ENCODE measurements at places on chromosomes 1 and 21.

DNA sequence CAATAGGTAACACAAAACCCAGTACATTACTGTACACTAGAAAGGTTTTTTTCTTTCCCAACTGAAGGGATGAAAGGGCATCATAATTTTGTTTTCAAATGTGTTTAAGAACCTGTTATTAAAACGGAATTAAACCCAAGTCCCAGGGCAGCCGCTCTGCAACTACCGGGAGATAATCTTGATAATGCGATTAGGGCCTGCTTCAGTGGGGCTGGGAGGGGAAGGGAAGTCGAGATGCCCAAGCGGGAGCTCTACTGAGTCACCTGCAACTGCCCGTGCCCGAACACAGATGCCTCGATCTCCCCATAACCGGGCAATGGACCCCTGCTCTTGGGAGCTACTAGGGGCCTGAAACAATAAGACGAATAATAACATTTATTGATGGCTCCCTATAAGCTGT lies 61.4 kb downstream of the KAZN start:
- no peak for DNase-seq

DNA sequence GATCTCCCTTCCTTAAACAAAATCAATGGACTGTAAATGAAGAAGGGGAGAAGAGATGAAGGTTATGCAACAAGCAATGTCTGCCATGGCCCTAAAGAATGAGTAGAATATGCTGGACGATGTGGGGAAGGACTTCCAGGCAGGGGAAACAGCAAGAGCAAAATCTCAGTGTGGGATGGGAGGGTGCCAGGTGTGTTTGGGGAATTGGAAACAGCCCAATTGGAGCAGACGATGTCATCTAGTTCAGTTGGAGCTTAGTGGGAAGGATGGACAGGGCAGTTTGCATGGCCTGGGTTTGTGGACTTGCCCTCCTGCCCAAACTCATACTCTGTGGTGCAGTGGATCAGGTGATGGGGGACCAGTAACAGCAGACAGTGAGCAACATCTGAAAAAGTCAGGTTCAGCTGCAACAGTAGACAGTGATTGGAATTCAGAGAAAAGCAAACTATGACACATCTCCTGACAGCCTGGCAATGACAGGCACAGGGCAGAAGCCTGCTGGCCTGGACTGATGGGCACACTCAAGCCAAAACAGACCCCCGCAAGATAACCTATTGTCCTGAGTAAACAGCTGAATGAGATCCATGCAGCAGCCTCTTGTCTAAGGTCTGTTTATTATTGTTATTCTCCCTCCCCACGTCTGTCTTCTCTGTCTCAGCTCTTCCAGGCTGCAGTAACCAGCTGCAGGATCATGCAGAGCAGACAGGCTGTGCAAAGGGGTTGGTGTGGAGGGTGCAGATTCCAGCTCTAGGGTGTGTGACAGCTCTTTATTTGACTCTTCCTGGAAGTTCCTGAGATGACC lies 50.5 kb upstream of the PRELP start:
- peak; percentile 15 for DNase-seq

- no peak for DNase-seq
Observed at GRCh38 chr1:197868751-197869489, 33.5 kb upstream of the C1orf53 start.

DNA sequence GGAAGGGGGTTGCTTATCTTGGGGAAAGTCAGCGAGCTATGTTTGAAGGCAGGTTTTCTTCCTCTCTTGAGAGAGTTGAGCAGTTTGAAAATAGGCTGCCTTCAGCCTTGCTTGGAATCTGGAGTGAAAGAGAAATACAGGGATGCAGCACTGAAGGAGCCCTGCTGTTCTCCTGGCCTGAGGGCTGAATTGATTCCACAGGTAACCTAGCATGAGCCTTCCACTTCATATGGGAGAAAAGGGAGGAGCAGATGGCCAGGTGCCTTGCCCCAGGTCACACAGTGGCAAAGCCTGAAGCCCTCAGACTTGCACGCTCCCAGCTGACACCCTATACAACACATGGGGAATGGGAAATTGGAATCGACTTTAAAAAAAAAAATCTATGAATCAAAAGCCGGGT lies 88.0 kb upstream of the WLS start:
- no peak for DNase-seq

DNA sequence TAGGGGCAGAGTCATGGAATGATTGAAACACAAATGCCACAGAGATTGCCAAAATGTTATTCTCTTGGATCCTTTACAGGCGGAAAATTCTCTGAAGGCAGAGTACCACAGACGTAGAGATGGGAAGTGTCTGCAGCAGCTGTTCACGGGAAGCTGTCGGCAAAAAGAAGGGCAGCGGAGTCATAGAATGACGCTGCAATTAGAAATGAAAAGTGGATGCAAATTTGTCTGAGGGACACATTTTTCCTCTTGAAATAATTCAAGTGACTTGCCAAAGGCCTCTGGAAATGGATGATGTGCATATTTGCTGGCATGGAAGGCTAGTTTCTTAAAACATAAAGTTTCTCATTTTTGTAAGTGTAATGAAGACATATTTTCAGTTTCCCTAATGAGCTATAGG lies 77.5 kb upstream of the PLD5 start:
- DNase-seq: no peak

- DNase-seq: no peak
Observed at GRCh38 chr1:176885751-176886150, 278.8 kb downstream of the ASTN1 start.
